ENCODE measurements at places on chromosomes 11 and 22.
A peak's percentile ranks its signal among the peaks of the same experiment; 100 is the strongest.

DNA sequence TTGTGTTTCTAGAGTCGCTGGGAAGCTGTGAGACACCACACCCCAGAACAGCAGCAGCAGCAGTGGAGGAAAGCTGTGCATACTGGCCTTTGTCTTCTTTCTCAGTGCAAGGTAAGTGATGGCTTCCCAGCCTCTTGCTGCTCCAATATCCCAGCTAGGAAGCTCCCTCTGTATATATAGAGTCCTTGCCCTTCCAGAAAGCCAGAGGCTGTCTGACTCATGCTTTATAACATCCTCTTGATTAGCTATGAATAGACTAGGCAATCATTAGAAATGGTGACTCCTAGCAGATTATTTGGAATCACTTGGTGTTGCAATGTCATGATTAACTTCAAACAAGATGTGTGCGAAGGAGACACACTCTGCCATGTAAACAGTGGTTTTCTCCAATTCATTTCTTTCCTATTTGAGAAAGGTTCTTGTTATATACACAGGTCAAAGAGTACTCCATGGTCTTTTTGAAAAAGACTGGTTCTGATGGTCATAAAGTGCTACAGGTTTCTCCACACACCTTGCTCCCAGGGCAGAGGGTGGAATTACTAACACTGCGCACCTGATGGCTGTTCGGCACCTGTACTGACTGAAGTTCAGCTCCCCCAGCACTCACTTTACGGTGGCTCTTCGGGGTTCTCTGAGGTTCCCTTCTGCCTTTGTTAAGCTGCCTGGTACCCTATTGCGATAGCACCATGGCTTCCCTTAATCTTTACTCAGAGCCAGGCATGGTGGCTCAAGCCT, at the start of gene MMP1:
TSS of gene MMP1 (minus strand) at position 149 of the 735 bp plus-strand sequence. CDS start at position 81, 68 bp downstream.
- no peak for DNase-seq

DNA sequence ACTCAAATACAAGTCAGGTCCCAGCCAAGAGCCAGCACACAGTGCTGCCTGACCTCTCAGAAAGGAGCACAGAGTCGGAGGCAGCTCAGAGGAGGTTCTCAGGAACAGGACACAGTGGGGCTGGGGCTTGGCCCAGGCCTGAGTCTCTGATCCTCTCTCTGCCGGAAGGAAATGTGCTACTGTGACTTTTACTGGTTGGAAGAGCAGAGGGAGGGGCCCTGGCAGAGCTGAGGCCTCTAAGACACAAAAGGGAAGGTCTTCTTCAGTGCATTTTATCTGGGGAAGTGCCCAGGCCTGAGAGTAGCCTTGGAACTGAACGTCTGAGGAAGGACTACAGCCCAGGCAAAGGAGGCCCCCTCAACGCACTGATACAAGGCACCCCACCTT, 16.2 kb upstream of the CASTOR1 start:
- no peak for DNase-seq

GRCh38 chr11:86101941-86102407, 33.1 kb upstream of the PICALM start:
- DNase-seq = no peak

DNA sequence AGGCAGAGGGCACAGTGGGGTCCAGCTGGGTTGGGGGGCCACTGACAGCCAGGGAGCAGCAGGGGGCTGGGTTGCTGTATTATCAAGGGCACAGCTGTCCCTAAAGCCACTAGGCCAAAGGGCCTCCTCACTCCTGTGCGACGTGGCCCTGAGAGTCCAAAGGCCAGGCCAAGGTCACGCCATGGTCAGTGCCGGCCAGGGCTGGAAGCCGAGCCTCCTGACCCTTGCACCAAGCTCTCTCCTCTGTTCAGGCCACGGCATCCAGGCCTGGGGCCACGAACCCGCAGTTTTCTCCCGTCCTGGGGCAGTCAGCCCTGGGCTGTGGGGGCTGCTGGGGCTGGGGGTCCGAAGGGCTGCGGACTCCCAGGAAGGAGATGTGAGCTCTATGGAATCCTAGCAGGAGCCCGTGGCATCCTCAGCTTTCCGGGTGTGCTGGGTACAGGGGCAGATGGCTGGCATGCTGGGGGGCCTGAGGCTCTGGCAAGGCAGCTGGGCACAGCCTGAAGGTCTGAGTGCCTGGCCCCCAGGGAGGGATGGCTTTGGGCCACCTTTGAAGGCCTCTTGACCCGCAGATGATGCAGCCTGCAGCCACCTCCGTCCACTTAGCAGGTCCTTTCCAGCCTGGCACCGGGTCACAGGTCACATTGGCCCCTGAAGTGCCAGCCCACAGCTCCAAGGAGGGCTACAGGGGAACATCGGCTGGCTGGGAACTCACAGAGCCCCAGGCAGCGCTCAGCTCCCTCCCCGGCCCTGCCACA, 17.3 kb upstream of the PPARA start:
- DNase-seq = no peak

DNA sequence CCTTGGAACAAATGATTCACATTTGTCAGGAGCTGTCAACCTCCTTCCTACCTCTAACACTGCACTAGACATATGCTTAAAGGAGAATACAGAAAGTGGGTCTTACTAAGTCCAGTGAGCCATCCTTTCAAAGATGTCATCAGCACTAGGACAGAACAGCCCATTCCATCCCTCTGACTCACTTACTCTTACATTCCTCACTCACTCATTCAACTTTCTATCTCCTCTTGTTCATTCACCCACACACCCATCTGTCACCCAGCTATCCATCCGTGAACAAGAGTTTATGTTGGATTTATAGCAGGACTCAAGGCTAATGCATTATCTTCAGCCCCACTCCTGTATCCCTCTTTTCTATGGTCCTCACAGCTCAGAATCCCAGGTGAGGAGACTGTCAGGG, 9.1 kb downstream of the INSC start:
- no peak for DNase-seq

GRCh38 chr22:21014726-21015465, at the start of gene P2RX6:
Gene P2RX6, plus strand, starts transcription at chr22:21015165. Its CDS starts 10 bp downstream, at chr22:21015175.
- DNase-seq = no peak

DNA sequence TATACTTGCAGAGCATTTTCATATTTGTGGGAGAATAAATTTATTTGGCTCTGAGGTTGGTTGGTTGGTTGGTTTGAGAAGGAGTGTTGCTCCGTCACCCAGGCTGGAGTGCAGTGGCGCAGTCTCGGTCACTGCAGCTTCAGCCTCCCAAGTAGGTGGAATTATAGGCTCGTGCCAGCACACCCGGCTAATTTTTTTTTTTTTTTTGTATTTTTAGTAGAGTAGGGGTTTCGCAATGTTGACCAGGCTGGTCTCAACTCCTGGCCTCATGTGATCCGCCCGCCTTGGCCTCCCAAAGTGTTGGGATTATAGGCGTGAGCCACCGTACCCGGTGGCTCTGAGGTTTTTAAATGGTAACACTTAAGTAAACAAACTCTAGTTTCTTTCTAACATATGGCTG, 161.1 kb downstream of the TEAD1 start:
- DNase-seq = no peak

DNA sequence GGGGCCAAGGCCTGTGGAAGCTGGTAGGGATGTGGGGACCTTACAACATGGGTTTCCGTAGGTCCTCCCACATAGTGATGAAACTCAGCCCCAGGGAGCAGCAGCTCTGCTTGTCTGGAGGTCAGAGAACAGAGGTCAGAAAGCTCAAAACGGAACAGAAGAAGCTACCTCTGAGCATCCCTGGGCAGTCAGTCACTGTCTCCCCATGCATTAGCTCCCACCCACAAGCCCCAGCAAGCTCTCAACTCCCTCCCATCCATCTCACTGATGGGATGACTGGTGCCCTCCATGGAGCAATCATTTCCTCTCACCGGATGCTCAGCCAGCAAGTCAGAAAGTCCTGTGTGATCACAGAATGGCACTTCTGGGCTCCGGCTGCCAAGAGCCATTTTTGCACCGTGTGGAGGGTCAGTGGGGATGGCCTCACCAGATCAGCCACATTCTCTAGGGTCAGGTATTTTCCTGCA, 1.9 kb downstream of the TPP1 start:
- DNase-seq = no peak

DNA sequence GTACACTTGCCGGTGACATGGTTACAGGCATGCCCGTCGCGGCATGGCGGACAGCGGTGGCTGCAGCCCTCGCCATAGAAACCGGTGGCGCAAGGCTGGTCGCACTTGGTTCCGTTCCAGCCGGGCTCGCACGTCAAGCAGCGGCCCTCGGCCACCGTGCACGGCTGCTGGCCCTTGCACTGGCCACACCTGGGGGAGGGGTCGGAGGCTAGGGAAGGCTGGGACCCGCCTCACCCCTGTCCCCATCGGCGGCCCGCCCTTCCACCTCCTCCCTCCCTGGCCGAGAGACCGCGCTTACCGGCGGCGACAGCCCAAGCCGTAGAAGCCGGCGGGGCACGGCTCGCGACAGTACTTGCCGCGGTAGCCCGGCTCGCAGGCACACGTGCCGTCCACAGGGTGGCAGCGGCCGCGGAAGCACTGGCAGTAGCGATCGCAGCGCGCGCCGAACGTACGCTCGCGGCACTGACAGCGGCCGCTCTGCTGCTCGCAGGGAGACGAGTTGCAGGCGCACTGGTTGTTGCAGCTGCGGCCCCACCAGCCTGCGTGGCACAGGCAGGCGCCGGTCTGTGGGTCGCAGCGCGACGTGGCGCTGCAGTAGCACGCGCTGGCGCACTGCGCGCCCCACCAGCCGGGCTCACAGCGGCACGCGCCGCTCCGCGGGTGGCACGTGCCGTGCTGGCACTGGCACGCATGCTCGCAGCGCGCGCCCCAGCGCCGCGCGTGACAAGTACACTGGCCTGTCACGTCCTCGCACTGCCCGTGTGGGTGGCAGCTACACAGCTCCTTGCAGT, 6.7 kb downstream of the SCARF2 start:
- DNase-seq = peak; percentile 32

GRCh38 chr11:46642627-46643335, 25.4 kb downstream of the ATG13 start:
- DNase-seq = no peak

GRCh38 chr11:4065601-4066377, 28.8 kb upstream of the RRM1 start:
- DNase-seq = no peak

GRCh38 chr11:128502726-128503125, 84.6 kb downstream of the ETS1 start:
- no peak for DNase-seq

DNA sequence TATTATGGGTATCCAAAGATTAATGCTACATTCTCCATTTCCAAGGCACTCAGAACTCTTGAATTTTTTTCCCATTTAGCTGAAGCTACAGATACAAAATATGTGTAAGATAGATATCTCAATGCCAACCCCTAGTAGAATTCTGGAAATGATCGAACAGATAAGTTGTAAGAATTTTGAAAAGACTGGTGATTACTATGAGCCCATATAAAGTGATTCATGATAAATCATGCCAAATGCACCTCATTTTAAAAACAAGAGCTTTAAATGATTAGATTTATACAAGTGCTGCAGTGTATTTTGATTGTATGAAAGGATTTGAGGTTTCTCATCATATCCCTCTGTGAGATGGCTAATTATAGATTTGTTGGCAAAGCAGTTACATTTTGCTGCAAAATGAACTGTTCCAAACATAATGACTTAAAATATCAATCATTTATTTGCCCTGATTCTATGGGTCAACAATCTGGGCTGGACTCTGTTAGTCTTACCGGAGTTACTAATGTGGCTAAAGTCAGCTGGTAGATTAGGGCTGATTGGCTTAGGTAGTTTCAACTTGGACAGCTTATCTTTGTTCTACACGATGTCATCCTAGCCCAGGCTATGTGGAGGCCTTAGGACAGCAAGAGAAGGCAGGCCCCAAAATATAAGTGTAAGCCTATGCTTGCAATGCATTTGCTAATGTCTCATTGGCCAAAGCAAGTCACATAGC, 3.4 kb downstream of the OR10V1 start:
- DNase-seq = no peak

GRCh38 chr11:118313242-118313641, 8.7 kb downstream of the CD3E start:
- DNase-seq = no peak

- DNase-seq = no peak
Observed at GRCh38 chr22:19959587-19960490, 18.2 kb upstream of the TXNRD2 start.

DNA sequence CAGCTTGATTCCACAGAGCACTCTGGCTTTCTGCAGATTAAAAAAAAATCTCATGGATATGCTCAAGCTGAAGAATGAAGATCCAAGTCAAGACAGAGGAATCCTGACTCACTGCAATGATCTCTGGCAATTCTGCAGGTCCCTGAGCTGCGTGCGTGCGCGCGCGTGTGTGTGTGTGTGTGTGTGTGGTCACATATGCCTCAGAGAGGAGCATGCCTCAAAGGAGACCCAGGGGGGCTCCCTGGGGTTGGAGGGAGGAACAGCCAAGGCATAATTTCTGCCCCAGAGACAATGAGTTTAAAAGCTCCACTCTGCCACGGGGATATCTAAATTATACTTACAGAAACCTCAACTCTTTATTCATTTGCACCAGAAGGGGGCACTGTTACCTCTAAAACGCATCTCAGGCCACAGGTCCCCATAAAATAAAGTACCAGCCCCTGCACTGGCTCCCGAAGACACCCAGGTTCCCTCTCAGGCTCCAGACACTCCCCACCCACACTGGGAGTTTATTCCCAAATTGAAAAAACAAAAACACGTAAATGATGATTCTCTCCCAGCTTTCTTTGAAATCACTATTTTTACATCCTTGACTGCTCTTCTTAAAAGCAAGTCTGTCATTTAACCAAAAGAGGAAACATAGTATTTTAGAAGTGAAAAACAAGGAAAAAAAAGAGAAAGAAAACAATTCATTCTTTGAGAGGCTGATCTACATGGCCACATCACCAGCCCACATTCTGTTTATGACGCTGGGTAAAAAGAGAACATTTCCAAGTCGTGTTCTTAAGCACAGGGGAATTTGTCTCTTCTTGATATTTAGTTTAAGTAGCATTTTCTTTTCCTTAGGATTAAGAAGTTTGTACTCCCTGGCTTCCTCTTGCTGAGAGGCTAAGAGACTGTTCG, 401.0 kb downstream of the LARGE1 start:
- DNase-seq = no peak

- no peak for DNase-seq
Observed at GRCh38 chr22:39244496-39245129, at the start of gene PDGFB. Gene PDGFB, minus strand, starts transcription at chr22:39244982. Its CDS starts 1,019 bp downstream, at chr22:39243963.

DNA sequence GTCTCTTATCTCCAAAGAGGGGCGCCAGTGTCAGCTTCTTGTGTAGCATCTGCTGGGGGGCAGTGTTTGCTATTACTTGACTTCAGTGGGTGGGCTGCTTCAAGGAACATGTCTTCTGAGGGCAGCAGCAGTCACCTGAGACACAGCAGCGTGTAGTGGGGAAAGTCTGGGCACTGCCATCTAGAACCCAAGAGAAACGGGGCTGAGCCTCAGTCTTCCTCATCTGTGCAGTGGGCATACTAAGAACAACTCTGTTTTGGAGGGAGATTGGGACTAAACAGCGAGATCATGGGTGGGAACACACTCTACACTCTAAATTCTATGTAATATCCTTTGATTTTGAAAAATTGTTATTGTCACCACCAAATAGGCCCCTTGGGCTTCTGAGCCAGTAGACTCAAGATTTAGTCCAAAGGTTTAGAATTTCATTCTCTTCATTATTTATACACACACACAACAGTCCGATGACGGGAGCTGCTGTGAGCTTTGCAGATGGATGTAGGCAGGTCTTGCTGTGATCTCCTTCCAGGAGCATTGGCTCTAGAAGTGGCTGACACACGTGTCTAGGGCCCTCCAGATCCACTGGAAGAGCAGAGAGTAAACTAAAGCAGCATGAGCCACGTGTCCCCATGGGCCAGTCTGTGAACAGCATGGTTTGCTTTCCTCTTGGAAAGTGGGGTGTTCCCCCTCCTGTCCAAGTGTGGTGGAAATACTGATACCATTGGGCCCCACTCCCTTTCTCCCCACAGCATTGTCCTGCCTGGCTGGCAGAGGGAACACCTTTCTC, 51.8 kb downstream of the TRAF6 start:
- no peak for DNase-seq

GRCh38 chr11:36390963-36391471, 94.9 kb downstream of the PRR5L start:
- no peak for DNase-seq

Data from effector memory CD4-positive, alpha-beta T cell (primary cell).